ENCODE measurements at places on chromosomes 5 and 9. TPM values are rescaled to one million over a fixed set of nuclear protein-coding genes. Genes with fewer than 3 reads are reported as not detected.

SNCAIP gene
- total RNA-seq: not detected

GPRIN1 gene
- total RNA-seq: 10.3 TPM

CDH10 gene
- total RNA-seq: 0.27 TPM

SOWAHA gene
- total RNA-seq: 0.06 TPM

CYLC2 gene
- not detected for total RNA-seq

CDC20B gene
- total RNA-seq: 0.08 TPM

SLC1A3 gene
- not detected for total RNA-seq

SRP19 gene
- total RNA-seq: 88.0 TPM

NDUFS4 gene
- 163 TPM for total RNA-seq

TMEM232 gene
- total RNA-seq: not detected

ADRB2 gene
- 0.73 TPM for total RNA-seq

LRRC26 gene
- total RNA-seq: 1.6 TPM

PCDHA4 gene
- 0.95 TPM for total RNA-seq

DNAH5 gene
- 2.3 TPM for total RNA-seq

PCDH12 gene
- total RNA-seq: not detected

PCDHA5 gene
- total RNA-seq: 0.88 TPM

SLC23A1 gene
- total RNA-seq: 0.91 TPM

SLC27A6 gene
- total RNA-seq: not detected

CCDC180 gene
- 0.38 TPM for total RNA-seq

PCDHGB6 gene
- total RNA-seq: not detected

TMC1 gene
- not detected for total RNA-seq

SPATA6L gene
- total RNA-seq: 1.8 TPM

TMEM215 gene
- total RNA-seq: not detected

ALDH1A1 gene
- 5,109 TPM for total RNA-seq

PAEP gene
- not detected for total RNA-seq

LCN12 gene
- total RNA-seq: 1.8 TPM

FAM53C gene
- total RNA-seq: 21.2 TPM

PRSS3 gene
- total RNA-seq: 14.7 TPM

NR5A1 gene
- not detected for total RNA-seq

SPATA31E1 gene
- not detected for total RNA-seq

IL17B gene
- not detected for total RNA-seq

FAM200C gene
- 2.3 TPM for total RNA-seq

TRIM7 gene
- total RNA-seq: 46.1 TPM

ASPN gene
- total RNA-seq: not detected

UNC13B gene
- total RNA-seq: 10.2 TPM

GLRA1 gene
- total RNA-seq: not detected

TAF11L5 gene
- total RNA-seq: not detected
